GF-D8 (cell line): ENCODE measurements at places on chromosomes 12 and 14.

- DNase-seq = no peak
Measured at GRCh38 chr12:123723011-123723410, 10.9 kb downstream of the ATP6V0A2 start.

DNA sequence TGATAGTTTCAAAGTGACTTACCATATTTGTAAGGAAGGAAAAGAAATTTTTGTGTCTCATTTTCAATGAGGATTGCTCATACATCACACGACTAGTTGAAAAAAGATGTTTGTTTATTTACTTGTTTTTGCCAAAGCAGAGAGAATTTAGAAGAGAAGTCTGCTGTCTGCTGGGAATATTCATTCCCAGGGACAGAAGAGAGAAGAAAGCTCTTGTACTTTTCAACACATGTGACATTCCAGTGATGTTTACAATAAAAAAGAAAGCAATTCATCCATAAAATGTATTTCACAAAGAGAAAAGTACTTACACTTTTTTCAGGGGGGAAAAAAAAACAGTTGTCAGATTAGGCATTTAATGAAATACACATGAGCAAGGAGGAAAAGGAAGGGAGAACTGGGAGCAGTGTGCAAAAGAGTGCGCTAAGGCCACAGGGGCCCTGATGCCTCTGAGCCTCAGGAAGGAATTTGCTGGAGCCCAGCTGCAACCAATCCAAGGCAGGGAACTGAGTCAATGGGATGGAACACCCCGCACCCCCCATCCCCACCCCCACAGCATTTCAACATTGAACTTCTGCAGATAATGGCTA lies 115.0 kb downstream of the RPAP3 start:
- no peak for DNase-seq

DNA sequence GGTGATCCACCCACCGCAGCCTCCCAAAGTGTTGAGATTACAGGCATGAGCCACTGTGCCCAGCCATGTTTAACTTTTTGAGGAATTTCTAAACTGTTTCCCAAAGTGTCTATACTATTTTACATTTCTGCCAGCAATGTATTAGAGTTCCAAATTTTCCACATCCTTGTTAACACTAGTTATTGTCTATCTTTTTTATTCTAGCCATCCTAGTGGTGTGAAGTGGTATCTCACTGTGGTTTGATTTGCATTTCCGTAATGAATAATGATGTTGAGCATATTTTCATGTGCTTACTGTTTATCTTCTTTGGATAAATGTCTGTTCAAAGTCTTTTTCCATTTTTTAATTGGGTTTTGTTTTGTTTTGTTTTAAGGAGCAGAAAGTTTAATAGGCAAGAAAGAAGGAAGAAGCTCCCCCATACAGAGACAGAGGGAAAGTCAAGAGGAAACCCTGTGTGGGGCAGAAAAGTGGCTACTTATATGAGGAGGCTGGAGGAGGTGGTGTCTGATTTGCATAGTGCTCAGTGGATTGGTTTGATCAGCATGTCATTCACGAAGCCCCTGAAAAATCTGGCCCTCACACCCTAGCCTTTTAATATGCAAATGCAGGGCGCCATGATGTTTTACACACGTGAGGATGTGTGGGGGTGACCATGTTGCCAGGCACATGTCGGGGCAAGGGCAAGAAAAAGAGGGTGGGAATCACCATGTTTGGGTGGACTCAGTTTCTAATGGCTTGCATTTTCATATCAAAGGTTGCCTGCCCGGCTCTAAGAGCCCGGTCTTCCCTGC lies 14.9 kb downstream of the TXNRD1 start:
- no peak for DNase-seq

GRCh38 chr12:10385166-10385613 lies 4.7 kb downstream of the KLRK1 start:
- no peak for DNase-seq

GRCh38 chr12:104738331-104738730 lies 219.8 kb downstream of the SLC41A2 start:
- DNase-seq = no peak

GRCh38 chr14:47710581-47710980 lies 35.2 kb upstream of the MDGA2 start:
- DNase-seq = no peak

DNA sequence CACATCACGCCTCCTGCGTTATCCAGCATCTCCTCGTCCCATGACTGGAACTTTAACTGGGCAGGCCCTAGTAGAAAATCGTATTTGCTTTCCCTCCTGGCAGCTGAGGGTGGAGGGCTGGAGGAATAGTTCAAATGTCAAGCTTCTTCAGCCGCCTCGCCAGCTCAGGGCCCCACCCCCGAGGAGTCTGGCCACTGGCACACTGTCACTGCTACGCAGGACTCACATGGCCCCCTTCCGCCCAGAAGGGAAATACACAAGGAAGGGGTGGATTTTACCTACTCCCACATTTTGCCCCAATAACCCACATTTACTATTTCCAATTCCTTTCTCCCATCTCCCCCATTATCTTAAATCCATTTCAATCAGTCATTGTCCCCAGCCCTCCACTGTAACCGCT lies 8.6 kb downstream of the SLC6A13 start:
- no peak for DNase-seq

DNA sequence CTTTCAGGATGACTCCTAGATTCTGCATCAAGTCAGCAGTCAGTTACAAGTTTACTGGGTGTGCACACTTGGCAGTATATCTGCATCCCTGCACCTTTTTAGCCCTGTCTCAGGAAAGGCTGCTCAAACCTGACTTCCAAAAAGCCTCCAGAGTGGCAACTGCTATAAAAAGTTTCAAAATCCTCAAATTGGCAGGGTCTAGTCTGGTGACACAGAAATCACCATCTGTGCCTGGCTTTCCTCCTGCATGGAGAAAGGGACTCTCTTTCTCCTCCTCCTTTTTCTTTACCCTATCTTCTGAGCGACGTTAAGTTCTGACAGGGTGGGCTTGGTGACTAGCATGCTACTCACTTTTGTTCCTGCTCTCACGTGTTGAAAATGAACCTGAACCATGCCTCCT lies 679.5 kb downstream of the C12orf50 start:
- DNase-seq = no peak

- DNase-seq = no peak
Measured at GRCh38 chr12:96314723-96315122, 85.5 kb downstream of the CDK17 start.
